ENCODE measurements at places on chromosomes 6 and 20. TPM values are rescaled to one million over a fixed set of nuclear protein-coding genes. Genes with fewer than 3 reads are reported as not detected.

LRFN2 gene
- total RNA-seq, result not detected

CST2 gene
- not detected for total RNA-seq

HLA-DRB5 gene
- not detected for total RNA-seq

TGM2 gene
- 1,324 TPM for total RNA-seq

WFDC12 gene
- total RNA-seq, result not detected

TNFRSF21 gene
- 34.2 TPM for total RNA-seq

VGLL2 gene
- not detected for total RNA-seq

PLCB4 gene
- 0.13 TPM for total RNA-seq

DOK5 gene
- total RNA-seq, result 0.67 TPM

TSPYL4 gene
- 15.4 TPM for total RNA-seq

SLC17A3 gene
- not detected for total RNA-seq

CLDN20 gene
- total RNA-seq, result not detected

ZSCAN26 gene
- total RNA-seq, result 18.6 TPM

LBP gene
- not detected for total RNA-seq

DPPA5 gene
- not detected for total RNA-seq

OR2H2 gene
- total RNA-seq, result not detected

IBTK gene
- total RNA-seq, result 22.6 TPM

PRSS35 gene
- total RNA-seq, result not detected

HTR1B gene
- 6.1 TPM for total RNA-seq

CLVS2 gene
- not detected for total RNA-seq

EDN1 gene
- 224 TPM for total RNA-seq

PNLDC1 gene
- 0.27 TPM for total RNA-seq

BNIP5 gene
- not detected for total RNA-seq

TMEM74B gene
- 1.4 TPM for total RNA-seq

LY6G6F gene
- not detected for total RNA-seq

UST gene
- 0.44 TPM for total RNA-seq

TRIM15 gene
- total RNA-seq, result not detected

SLCO4A1 gene
- total RNA-seq, result 10.4 TPM

ACTL10 gene
- 1.6 TPM for total RNA-seq

MRPL18 gene
- total RNA-seq, result 96.7 TPM

HLA-DQB2 gene
- not detected for total RNA-seq
